ENCODE measurements at places on chromosomes 12 and 14. TPM values are rescaled to one million over a fixed set of nuclear protein-coding genes. Genes with fewer than 3 reads are reported as not detected.

DNA sequence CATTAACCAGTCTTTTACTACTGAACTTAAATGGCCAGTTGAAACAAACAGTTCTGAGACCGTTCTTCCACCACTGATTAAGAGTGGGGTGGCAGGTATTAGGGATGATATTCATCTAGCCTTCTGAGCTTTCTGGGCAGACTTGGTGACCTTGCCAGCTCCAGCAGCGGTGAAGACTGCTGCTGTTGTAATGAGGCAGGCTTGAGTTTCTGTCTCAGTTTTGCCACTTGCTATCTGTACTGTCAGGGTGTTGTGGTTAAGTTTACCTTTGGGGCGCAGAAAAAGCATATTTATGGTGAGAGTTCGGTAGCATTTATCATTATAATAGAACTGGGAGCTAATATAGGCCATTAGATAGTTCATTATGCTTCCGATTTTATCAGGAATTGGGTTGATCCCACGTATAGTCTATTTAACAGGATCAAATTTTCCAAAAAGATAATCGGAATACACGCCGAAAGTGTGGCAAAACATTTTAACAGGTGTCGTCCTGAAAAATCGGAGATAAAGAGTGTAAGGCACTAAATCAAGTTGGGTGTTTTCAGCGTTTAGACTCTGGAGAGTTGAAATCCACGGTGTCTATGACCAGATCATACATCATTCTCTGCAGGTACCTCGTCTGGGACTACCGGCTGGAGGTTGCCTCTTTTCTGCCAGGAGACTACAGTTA is 688 bp upstream of the NECAP1 start:
- no peak for DNase-seq

GRCh38 chr12:93514853-93515252 is 47.5 kb downstream of the MRPL42 start:
- DNase-seq, result no peak

Gene MOK
- total RNA-seq, result 13.7 TPM

GRCh38 chr14:75886636-75887348 is 95.0 kb downstream of the TGFB3 start:
- DNase-seq, result no peak

DNA sequence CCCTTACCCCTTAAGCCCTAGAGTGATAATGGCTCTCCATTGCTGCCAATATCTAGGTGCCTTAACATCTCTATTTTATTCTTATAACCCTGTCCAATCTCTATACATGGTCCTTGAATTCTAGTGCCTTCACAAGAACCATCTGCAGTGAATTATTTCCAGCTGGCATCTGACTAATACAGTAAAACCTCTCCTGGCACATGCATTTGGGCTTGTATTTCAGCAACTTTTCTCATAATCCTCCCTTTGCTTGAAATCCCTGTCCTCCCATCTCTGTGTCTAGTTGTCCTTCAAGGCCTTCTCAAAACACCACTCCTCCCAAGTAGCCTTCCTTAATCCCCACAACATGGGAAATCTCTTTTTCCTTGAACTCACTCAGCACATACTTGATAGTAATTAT is 14.2 kb upstream of the HMGA2 start:
- no peak for DNase-seq

DNA sequence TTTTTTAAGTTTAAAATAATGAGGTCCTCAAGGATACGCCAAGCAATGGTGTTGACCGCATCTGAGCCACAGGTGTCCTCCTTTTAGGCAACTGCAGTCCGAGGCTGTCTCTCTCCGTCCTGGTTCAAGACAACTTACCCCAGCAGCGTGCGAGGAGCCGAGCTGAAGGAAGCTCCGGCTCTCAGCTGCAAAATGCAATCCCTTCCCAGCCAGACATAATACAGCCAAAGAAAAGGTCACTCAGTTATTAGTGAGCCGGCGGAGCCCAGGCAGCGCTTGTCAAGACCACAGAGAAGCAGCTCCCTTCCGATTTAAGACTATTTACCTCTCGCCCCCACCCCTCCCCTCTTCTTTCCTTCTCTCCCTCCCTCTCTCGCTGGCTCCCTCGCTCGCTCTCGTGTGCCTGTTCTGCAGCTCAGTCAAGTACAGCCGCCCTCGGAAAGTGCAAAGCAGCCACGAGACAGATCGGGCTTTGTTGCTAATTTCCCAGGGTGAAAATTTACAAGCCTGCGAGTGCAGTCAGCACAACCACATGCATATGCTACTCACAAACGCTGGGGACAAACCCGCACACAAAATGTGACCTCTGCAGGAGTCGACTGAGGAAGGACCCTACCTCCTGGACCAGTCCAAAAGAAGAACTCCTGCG is 363 bp upstream of the LMO3 start:
- no peak for DNase-seq

DNA sequence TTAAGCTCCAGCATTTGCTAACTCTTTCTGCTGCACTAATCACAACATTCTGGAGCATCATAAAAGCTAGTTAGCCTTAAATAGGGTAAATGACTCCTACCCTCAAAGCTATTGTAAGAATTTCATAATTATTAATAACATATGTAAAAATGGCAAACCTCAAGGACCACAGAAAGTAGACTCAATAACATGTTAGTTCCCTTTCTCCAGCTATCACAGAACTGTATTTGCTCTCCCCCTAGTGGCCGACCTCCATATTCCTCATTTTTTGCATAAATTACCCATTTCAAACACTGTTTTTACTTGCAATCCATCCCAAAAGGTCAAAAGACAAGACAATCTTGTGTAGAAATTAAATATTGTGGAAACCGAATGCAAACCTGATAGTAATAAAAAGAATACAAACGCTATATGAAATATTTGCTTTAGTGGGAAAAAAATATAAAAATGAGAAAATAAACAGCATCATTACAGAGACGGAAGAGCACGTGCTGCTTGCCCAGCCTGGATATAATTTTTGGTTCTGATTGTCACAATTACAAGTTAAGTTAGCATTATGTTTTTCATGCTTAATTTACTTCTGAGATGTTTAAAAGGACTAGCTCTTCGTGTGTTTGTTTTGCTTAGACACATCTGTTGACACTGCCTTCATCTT is 97.9 kb downstream of the RERGL start:
- no peak for DNase-seq

GRCh38 chr14:51337520-51337919 is 97.5 kb downstream of the TMX1 start:
- no peak for DNase-seq

DNA sequence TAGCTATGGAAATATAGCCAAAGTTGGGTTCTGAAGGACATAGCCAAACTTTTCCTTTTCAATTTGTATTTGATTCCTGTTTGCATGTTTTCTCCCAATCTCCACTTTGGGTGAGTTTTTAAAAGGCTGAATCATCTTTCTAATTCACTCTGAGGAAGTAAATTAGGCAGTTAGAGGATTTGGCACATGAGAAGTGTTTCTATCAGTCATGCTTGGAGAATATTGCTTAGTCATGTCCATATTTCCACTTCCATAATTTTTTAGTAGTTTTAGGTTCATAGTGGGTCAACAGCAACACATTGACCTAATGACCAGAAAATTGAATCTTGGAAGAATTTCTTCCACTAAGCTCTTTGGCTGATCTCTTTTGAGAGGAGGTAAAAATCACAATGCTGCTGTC is 21.8 kb downstream of the IRAK3 start:
- DNase-seq, result no peak

Gene VRTN
- total RNA-seq, result not detected

GRCh38 chr14:76330411-76331327 is 45.3 kb upstream of the ESRRB start:
- no peak for DNase-seq

DNA sequence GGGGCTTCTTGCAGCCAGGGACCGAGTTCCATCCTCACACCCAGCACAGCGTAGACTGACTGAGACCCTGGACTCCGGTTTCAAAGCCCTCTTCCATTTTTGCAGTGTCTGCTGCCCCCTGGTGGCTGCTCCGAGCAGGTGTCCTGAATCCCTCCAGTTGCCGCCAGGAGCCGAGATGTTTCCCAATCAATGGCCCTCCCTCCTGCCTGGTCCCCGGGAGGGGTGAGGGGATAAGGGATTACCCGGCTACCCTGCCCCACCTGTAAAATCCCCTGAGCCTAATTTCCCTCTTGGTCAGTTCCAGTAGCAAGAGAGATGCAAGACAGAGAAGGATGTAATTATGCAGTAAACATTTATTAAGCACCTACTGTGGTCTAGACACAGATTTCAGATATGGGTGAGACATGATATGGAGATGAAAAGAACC is 55.0 kb downstream of the PHETA1 start:
- DNase-seq, result peak; percentile 65

GRCh38 chr12:6774499-6775062 is 2.3 kb downstream of the LAG3 start:
- DNase-seq, result no peak

Gene EPYC
- total RNA-seq, result not detected

- no peak for DNase-seq
Observed at GRCh38 chr12:85923767-85924331, 49.8 kb downstream of the NTS start.

Gene RECQL
- 40.5 TPM for total RNA-seq

DNA sequence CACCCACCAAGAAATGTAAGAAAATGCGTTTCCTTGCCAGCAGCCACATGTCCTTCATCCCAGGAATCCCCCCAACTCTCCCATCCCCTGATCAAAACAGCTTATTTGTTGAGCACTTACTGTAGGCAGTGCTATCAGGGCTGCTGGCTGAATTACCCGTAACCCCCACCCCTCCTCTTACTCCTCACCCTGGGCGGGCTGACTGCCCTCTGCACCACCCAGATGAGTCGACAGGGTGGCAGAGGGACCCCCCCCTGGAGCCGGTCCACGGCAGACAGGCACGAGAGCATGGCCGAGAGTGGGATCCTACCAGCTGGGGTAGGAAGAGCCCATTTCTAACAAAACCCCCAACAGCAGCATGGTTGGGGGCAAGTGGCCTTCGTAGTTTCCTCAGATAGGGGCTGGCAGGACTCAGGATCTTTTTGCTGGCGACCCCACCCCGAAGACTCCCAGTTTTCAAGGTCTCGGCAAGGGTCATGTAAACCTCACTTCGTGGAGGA is 1.1 kb upstream of the RHOF start:
- no peak for DNase-seq

Gene LYZ
- 9.8 TPM for total RNA-seq

Gene NXPH4
- 5.8 TPM for total RNA-seq

DNA sequence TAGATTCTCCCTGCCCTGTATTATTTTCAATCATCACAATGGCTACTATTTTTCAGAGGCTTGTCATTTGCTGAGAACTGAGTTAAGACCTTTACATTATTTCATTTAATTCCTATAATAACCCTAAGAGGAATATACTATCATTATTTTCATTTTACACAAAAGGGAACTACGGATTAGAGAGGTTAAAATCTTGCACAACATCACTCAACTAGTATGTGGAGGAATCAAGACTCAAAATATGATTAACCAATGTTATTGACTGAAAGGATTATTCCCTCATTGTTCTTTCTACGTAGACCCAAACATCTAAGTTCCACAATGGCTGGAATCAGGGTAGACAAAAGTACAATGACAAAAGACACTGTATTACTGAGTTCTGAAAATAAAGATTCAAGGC is 45.0 kb downstream of the GPR65 start:
- DNase-seq, result no peak

GRCh38 chr12:1827826-1828805 is 7.8 kb downstream of the LRTM2 start:
- no peak for DNase-seq
